ENCODE measurements at places on chromosomes 16 and 17. TPM values are rescaled to one million over a fixed set of nuclear protein-coding genes. Genes with fewer than 3 reads are reported as not detected.
A peak's percentile ranks its signal among the peaks of the same experiment; 100 is the strongest.

DNA sequence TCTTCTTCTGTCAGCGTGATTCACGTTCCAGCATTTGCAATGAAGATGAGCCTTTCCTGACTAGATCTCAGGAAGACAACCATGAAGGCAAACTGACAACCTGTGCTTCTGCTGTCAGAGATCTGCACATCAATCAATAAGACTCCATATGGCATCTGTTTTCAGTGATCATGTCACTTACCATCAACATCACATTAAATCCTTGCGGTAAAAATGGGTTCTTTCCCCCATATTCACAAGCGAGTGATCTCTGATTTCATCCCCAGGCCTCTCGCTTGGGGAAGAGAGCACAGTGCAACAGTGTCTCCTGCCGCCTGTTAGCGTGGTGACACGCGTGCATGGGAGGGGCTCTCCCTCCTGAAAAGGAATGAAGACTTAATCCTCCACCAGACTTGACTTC is 11.1 kb downstream of the NACA2 start:
- DNase-seq: no peak

- peak; percentile 78 for DNase-seq
These were observed 65.6 kb downstream of the XYLT1 start for GRCh38 chr16:17404941-17405689.

GRCh38 chr17:27982688-27983087 is 59.8 kb upstream of the NLK start:
- no peak for DNase-seq

LLGL2 gene
- 35.6 TPM for total RNA-seq

DNA sequence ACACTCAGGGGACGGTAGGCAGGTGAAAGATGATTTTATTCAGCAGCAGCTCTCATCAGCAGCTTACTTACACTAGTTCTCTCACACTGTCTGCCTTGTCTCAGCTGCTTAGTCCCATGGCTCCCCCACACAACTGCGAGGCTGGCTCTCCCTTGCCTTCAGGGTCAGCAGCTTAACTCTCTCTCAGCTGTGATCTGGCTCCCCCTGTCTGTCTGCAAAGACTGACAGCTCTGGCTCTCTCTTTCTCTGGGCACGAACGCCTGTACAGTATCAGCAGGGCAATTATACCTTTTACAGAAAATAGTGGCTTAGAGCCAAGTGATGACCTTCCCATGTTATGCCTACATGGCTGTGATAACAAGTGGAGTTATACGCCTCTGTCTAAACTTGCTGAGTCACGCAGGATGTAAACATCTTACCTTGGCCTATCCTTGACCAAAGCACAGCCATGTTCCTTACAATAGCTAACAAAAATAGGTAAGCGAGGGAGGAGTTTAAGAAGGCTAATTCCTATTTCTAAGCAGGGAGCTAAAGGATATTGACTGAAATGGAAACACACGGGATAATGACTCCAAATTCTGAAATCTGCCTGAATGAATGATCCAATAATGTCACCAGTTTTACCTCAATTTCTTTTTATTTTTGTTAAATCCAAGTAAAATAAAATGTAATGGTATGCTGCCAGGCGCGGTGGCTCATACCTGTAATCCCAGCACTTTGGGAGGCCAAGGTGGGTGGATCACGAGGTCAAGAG is 1.1 kb upstream of the NDUFAB1 start:
- DNase-seq: no peak

SCNN1B gene
- 13.0 TPM for total RNA-seq

TLCD2 gene
- 3.2 TPM for total RNA-seq

- DNase-seq: no peak
These were observed 42.0 kb upstream of the SLC6A2 start for GRCh38 chr16:55613613-55614335.

GRCh38 chr17:69815406-69815805 is 259.6 kb upstream of the KCNJ16 start:
- no peak for DNase-seq

DNA sequence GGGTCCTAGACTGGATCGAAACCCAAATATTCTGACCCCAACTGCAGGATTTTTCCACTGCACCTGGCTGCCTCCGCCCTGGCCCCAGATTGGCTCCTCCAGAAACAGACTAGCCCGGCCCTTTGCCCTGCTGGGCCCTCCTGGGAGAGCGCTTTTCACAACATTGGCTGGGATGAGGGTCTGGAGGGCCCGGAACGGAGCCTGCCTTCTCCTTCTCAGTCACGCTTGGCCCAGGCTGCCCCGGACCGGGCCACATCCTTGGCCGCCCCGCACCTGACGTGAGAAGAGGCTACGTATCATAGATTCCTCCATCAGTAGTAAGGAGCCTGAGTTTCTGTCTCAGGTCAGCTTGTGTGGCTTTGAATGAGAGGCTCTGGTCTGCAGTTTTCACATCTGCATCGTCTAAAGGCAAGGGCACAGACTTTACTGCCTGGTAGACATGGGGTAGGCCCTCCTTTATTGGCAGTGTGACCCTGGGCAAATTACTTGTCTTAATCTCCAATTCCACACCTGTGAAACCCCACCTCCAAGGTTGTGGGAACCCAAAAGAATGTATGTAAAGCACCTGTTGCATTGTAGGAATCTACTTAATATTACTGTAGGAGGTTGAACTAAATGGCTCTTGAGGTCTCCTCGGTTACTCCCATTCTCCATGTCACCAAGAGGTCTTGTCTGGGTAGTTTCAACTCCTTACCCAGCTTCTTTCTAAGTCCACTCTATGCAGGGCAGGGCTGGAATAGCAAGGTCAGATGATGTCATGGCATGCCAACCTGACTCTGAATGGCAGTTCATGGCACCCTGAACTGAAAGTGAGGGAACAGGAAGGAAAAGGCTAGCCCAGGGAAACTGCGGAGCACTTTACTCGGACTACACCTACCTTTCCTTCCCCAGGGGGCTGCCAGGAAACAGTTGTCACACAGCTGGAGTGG is 661 bp downstream of the LRRC3C start:
- DNase-seq: peak; percentile 87

DNA sequence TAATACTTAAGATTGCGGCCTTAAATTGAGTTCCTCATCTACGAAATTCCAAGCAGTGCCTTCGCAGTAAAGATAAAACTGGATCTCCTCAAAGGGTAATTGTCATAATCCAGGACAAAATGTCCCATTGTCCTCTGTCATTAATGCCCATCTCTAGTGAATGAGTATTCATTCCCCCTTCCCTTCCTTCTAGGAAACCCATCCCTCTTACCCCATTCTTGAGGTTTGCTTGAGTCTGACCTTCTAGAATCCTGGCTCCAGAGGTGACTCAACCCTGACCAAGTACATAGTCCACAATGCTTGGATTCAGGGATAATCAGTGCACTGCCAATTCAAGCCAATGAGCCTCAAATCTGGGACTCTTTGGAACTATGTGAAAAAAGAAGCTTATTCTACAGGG is 47.0 kb upstream of the MAF start:
- DNase-seq: no peak

CBLN1 gene
- not detected for total RNA-seq

GINS2 gene
- 0.29 TPM for total RNA-seq

DNA sequence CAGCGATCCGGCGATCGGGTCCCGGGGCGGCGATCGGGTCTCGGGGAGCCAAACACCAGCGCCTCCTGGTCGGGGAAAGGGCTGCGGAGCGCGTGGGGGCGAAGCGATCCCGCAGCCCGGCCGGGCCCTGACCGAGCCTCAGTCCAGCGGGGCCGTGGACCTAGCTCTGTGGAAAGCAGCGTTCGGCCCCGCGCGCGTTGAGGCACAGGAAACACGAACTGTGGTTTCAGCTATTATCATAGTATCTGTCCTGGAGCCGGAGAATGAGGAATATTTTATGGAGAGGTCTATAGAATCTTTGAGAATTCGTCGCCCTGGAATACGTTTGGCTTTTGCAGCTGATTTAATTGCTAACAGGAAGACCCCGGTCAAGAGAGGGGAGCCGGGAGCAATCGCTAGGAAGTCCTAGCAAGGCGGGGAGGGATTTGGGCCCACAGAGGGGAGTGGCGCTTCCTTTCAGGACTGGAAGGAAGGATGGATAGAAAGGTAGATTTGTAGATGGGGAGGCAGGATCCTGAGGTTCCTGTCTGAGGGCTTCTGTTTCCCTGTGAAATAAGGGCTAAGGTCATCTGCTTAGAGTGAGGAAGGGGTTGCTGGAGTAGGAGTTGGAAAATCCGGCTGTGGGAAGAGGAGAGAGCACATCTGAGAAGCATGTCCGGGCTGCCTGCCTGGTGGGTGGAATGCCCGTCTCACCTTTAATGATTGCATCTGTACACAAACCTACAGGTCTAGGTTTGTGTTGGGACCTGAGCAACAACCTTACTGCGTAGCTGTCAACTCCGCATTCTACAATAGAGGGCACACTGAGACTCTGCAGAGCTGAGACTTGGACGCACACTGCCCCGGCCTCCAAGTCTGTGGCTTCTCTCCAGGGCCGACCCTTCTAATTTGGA is 770 bp downstream of the CCNF start:
- peak; percentile 5 for DNase-seq

- no peak for DNase-seq
These were observed 23.2 kb downstream of the CMIP start for GRCh38 chr16:81467815-81468214.

NPIPA5 gene
- 3.6 TPM for total RNA-seq

- DNase-seq: no peak
These were observed 2.3 kb upstream of the CHST6 start for GRCh38 chr16:75497558-75497957.

CBX8 gene
- 1.7 TPM for total RNA-seq

- DNase-seq: no peak
These were observed 14.2 kb upstream of the ADCY7 start for GRCh38 chr16:50252082-50252611.

DNA sequence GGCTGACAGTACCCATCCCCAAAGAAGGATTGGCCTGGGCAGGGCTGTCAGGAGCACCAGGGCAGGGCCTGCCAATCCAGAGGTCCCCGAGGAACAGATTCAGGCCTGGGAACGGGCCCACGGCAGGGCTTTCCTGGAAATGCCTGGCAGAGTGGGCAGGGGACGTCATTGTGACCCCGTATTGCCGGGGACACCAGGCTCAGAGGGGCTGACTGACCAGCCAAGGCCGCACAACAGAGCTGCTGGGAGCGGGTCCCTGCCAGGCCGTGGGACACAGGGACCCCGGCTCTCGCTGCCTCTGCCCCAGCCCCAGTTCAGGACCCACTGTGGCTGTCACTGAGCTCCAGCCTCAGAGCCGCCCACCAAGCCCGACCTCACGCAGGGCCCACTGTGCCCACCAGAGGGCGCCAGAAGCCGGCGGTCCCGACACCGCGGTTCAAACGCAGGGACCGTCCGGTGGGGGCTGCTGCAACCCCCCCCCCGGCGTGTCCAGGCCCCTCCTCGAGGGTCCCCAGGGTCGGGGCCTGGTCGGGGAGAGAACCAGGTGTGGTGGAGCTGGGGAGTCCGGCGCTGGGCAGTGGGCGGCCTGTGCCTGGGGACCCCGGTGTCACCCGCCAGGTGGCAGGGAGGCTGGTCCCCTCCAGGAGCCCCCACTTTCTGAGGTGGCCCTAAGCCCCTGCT is 15.2 kb upstream of the SSTR5 start:
- peak; percentile 15 for DNase-seq

UNC45B gene
- total RNA-seq: not detected

EIF3CL gene
- total RNA-seq: 81.6 TPM

GRCh38 chr17:13067629-13068303 is 49.9 kb upstream of the ELAC2 start:
- no peak for DNase-seq

GRCh38 chr16:35792516-35793285 is 2333.3 kb downstream of the TP53TG3F start:
- no peak for DNase-seq

DHRS13 gene
- 10.6 TPM for total RNA-seq

- peak; percentile 34 for DNase-seq
These were observed 5.8 kb downstream of the LMF1 start for GRCh38 chr16:965036-965395.
